ENCODE measurements at places on chromosomes 11 and 22.

- DNase-seq = no peak
Measured at GRCh38 chr11:76773921-76774361, 9.2 kb upstream of the TSKU start.

GRCh38 chr22:36790648-36791047 lies 14.7 kb upstream of the IFT27 start:
- DNase-seq = peak; percentile 23

- no peak for DNase-seq
Measured at GRCh38 chr11:62153087-62153395, 29.2 kb downstream of the INCENP start.

DNA sequence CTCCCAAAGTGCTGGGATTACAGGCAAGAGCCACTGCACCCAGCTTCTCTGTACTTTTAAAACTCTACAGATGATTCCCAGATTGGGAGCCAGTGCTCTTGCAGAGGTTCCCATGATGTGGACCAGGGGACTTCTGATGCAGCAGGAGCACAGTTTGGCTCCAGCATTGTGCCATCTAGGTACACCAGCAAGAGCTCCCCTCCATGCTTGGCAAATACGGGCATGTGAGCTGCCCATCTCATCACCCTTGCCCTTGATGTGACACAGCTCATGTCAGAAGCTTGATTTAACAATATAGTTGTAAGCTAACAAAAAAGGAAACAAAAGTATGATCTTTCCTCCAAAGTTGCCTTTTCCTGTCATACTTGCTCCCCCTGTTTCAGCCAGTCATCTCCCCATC lies 28.7 kb downstream of the SNU13 start:
- no peak for DNase-seq

GRCh38 chr22:46454504-46455269 lies 82.7 kb downstream of the CELSR1 start:
- no peak for DNase-seq

- no peak for DNase-seq
Measured at GRCh38 chr11:75174781-75175370, 24.0 kb downstream of the SLCO2B1 start.

- no peak for DNase-seq
Measured at GRCh38 chr22:44455151-44455962, 42.7 kb downstream of the RTL6 start.

DNA sequence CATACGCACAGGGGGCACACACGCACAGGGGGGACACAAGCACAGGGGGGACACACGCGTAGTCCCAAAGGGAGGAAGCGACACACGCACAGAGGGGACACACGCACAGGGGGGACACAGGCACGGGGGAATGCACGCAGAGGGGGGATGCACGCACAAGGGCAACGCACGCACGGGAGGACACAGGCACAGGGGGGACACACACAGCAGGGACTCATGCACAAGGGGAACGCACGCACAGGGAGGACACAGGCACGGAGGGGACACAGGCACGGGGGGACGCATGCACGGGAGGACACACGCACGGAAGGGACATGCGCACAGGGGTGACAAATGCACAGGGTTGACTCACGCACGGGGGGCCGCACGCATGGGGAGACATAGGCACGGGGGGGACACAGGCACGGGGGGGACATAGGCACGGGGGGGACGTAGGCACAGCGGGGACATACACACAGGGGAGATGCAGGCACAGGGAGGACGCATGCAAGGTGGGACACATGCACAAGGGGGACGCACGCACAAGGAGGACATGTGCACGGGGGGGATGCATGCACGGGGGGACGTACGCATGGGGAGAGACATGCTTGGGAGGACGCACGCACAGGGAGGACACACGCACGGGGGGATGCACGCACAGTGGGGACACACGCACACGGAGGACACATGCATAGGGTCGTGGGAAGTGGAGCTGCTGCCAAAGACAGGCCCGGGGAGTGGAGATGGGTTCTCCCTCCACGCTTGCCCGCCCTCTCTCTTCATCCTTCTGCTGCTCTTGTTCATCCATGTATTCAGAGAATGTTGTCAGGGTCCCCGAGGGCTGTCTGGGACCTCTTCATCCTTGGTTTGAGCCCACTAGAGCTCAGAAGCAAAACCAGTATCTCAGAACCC lies 41.2 kb downstream of the WNT11 start:
- DNase-seq = no peak

GRCh38 chr11:115159207-115159606 lies 345.0 kb downstream of the CADM1 start:
- peak; percentile 39 for DNase-seq

DNA sequence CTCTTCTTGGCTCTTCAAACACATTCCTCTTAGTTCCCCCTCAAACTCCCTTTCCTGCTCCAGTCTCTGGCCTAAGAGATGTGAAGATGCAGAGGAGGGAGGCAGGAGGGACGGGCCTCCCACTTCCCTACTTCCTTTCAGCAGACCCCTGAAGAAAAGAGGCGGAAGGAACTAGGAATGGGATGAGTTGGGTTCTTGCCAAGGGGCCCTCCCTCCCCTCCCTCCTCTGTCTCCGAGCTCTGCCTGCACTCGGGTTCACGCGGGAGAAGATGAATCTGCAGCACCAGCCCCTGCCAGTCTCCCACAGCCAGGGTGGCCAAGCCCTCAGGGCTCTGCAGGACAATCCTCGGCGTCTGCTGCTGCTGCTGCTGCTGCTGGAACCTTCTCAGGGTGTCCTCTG lies 24.3 kb upstream of the PKNOX2 start:
- no peak for DNase-seq

- DNase-seq = peak; percentile 47
Measured at GRCh38 chr11:17405232-17406005, 17.0 kb upstream of the KCNJ11 start.

DNA sequence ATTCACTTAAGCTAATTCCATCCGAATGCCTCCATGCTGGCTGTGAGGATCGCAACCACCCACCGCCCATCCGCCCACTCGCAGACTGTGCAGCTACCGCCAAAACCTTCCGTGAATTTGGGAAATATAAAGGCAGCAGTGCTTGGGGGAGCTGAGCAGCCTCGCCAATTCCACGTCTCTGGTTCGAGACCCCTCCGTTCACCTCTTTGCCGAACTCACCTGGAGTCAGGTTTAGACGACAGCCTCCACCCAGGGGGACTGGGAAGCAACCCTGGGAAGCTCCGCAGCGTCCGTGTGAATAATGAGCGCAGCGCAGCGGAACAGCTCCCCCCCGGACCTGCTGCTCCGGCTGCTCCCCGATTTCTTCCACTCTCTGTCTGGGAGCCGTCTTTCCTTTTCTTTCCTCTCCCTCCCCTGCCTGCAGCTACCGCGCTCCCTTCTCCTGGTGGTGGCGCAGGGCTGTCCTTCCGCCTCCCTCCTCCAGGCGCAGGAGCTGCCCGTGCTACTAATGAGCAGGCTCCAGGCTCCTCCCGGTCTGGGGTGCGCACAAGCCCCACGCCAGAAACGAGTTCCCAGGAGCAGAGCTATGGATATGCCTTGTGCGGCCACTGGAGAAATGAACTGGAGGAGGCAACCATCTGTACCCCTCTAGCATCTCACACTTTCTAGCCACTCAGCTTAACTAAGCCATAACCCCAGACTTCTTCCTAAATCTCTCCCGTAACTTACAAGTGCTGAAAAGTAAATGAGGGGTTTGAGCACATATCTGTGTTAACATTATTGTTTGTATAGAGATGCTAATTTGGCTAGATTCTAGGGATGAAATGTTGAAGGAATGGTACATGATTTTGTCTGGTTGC lies 107.3 kb downstream of the XKR3 start:
- no peak for DNase-seq

- DNase-seq = peak; percentile 74
Measured at GRCh38 chr11:94897330-94897768, 76.0 kb downstream of the CWC15 start.

GRCh38 chr11:73445980-73446379 lies 69.8 kb downstream of the RELT start:
- DNase-seq = no peak

DNA sequence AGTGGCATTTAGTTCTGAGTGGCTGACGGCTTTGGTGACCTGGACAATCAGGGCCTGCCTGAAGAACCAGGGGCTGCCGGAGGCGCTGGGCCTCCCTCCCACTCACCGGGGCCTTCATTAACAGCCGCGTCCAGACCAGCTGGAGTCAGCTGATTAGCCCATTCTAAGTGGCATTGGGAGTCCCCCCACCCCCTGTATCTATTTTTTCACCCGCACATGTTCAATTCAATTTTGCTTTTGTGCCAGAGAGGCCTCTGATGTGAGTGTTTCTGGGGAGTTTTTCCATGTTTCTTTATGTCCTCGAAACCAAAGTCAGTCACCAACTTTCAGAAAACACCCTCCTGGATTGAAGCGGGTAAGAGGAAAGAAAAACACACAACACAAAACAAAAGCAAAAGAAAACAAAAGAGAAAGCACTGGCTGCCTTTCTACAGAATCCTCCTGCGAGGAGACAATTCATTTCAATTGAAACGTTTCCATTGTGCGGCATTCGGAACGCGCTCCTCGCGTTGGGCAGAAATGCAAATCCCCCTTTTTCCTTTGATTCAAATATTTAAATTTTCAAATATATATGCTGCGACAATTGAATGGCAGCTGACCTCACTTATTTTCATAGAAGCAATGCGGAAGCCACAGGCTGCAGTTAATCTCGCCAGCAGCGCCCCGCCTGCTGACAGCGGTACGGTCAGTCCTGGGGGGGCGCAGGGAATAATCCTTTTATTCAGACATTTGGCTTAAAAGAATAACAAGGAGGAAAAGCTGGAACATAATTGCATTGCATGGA lies 17.7 kb downstream of the CDKN1C start:
- DNase-seq = peak; percentile 14

DNA sequence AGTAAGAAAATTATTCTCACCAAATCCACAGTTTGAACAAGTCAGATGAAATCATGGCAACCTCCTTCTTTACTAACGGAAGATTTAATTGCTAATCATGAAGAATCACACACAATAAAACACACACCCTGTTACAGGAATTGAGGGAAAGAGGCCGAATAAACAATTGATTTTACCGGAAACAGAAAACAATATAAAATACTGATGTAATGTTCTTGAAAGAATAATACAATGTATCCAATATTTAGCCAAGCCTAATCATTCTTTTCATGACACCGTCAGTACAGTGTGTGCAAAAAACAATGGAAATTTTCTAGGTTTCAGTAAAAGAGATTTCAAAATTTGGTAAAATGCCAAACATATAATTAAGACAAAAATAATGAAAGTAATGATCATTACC lies 23.4 kb downstream of the ASRGL1 start:
- no peak for DNase-seq
